RWPE2 (cell line): ENCODE measurements at places on chromosomes 7 and 10.

- no peak for DNase-seq
Observed at GRCh38 chr7:44147026-44147991, 6.2 kb upstream of the MYL7 start.

GRCh38 chr10:35588836-35589235 lies 16.3 kb upstream of the GJD4 start:
- no peak for DNase-seq

DNA sequence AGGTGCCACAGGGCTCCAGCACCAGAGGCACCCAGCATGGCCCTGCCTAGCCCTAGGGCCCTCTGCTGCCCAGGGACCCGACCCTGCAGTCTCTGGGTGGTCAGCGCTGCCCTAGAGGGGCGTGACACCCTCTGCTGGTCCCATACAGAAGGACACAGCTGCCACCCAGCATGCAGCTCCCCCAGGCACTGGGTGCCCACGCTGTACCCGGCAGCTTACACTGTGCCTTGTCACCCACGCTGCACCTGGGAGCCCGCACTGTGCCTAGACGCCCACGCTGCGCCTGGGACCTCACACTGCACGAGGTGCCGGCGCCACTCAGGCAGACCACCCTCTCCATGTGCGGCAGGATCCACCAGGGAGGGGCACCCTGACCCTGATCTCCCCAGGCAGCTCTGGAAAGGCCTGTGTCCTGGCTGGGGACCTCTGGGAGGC lies 55.2 kb downstream of the PWWP2B start:
- no peak for DNase-seq

GRCh38 chr10:21368022-21368582 lies 157.4 kb downstream of the SKIDA1 start:
- DNase-seq, result no peak

GRCh38 chr10:120477021-120477742 lies 20.2 kb downstream of the PLPP4 start:
- DNase-seq, result no peak

DNA sequence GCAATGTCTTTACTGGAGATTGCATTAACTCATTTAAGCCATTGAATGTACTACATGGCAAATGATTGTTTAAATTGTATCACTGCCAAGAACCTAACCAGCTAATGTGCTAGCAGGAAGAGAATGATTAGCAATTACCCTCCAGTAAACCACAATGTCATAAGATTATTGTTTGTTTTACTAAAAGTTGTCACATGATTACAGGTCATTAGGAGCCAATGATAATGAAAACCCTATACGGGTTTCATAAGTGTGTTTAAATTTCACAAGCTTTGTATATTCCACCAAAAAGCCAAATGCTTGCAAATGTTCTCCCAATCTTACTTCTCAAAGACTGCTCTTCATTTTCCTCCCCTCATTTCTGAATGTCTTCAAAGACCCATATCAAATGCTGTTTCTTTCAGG lies 76.5 kb upstream of the PPP1R3C start:
- DNase-seq, result no peak

- no peak for DNase-seq
Observed at GRCh38 chr10:92756201-92757065, 66.7 kb downstream of the HHEX start.

- DNase-seq, result no peak
Observed at GRCh38 chr7:89104748-89105685, 309.5 kb upstream of the TEX47 start.

- DNase-seq, result no peak
Observed at GRCh38 chr7:41255716-41256115, 447.2 kb downstream of the INHBA start.

- DNase-seq, result no peak
Observed at GRCh38 chr7:73647725-73648592, 19.7 kb upstream of the VPS37D start.
